CD8-positive, alpha-beta T cell (primary cell): ENCODE measurements at places on chromosomes 12 and 14.
A peak's percentile ranks its signal among the peaks of the same experiment; 100 is the strongest.

DNA sequence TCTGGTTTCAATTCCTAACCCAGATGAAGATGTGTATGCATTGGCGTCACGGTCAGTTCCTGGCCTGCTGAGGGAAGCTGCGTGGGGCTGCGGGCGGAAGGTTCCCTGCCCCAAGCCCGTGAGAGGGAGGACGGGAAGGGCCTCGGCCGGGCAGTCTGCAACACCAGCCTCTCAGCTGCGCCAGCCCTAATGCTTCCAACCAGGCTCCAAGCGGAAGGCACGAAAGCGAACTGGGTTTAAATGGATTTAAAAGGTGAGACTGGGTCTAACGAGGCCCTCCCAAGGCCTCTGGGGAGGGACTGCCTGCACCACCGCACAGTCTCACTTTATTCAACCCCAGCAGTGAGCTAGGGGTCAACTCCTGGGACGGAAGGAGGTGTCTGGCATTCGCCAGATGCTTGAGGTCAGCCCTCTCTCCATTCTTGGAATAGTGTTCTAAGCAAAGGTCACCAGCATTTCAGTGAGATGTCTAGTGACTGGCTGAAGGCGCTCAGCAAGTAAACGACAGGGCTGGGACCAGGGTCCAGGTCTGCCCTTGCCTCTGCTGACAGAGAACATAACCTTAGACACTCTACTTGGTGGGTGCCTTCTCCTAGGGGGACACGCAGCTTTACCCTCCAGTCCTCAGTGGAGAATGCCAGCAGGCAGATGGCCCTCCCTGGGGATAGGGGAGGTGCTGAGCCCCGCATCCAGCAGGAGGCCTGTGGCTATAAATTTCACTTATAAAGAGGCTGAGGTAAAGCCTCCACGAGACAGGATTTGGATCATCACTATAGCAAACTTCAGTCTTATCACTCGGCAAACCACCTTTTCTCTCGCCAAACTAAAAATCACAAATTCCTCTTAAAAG lies 92.2 kb downstream of the PIWIL1 start:
- DNase-seq, result no peak

DNA sequence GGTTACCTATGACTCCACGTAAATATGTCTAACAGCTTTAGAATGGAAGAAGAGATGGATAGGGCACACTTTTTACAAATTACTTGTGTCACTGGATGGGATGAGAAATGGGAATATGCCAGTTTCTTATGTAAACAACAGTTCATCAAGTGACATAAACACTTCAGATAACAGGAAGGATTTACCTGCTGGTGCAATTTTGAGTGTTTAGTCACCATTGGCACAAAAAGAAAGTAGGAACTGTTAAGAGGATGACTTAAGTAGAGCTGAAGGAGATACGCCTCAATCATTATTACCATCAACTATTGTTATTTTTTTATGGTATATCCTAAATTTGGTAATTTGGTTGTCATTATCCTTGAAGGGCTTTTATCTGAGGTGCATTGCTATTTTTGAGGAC lies 83.2 kb downstream of the RMST start:
- no peak for DNase-seq

DNA sequence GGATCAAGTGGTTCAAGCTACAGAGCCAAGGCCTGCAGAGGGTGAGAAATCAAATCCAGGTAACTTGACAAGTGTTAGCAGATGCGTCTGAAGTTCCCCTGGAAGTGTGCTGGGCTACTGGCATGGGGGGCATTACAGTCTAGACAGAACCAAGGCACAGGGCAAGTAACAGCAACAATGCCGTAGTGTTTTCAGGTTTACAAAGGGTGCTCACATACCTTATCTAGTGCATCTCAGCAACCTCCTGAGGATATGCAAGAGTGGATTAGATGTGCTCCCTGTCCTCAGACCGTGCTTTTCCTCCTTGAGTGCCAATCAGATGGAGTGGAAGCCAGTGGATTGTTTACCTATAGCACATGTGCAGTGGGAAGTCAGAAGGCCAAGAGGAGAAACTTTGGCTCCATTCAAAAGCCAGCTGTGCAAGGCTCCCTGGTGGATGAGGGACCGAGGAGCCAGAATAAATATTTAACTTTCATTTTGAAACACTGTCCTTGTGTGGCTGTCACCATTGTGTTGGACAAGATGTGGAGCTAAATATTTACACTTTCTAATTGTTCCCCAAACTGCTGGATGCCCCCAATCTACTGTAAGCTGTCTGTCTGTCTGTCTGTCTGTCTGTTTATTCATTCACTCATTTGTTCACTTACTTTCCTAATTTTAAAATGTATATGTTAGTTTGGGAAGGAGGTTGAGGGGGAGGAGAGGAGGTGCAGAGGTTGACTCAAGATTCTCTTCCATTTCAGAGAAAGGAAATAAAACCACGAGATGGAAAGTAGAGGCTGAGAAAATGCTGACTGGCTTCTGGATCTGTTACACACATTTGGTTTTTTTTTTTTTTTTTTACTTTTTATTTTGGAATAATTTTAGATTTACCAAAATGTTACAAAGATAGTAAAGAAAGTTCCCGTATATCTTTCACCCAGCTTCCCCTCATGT lies 184.0 kb upstream of the PARP11 start:
- DNase-seq, result no peak

- DNase-seq, result no peak
Measured at GRCh38 chr12:32568228-32568627, 110.9 kb upstream of the DNM1L start.

- no peak for DNase-seq
Measured at GRCh38 chr12:116783525-116784237, 45.6 kb downstream of the RNFT2 start.

DNA sequence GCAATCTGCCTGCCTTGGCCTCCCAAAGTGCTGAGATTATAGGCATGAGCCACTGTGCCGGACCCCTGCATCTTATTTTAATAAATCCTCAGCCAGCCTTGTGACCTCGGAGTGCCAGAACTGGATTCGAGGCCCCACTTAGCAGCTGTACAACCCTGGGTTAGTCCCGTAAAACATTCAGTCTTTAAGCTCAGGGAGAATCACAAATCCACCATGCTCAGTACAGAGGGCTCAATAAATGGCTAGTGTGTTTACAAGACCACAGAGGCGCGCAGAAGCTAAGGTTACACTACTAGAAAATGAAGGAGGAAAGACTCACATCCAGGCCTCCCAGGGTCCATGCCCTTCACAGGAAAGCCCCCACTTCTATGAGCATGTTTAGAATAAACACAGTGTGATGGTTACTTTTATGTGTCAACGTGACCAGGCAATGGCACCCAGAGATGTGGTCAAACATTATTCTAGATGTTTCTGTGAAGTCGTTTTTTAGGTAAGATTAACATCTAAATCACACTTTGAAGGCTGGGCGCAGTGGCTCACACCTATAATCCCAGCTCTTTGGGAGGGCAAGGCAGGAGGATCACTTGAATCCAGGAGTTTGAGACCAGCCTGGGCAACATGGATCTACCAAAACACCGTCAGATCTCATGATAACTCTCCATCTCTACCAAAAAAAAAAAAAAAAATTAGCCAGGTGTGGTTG lies 55.3 kb downstream of the CLMN start:
- DNase-seq, result no peak

GRCh38 chr14:42710071-42710470 lies 1103.4 kb downstream of the LRFN5 start:
- DNase-seq, result no peak

DNA sequence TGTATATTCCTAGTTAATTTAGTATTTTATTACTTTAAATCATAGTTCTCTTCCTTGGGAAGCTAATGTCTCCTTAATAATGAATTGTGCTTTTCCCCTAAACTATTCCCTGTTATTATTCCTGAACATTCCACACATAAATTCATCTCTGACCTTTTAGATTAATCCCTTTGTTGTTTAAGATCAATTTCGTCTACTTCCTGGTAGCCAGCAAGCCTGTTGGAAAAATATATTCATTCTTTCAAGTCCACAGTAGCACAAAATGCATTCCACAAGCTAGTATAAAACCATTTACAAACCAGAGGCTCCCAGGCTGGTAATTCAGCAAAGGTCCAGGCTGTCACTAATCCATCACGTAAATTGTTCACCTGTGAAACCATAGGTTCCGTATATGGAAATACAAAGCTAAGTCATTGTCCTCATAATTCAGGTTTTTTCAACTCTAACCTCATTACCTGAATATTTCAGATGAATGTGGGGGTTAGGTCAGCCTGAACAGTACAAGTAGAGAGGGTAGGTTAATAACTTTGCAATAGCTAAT lies 232.7 kb downstream of the SEC23A start:
- DNase-seq, result no peak

DNA sequence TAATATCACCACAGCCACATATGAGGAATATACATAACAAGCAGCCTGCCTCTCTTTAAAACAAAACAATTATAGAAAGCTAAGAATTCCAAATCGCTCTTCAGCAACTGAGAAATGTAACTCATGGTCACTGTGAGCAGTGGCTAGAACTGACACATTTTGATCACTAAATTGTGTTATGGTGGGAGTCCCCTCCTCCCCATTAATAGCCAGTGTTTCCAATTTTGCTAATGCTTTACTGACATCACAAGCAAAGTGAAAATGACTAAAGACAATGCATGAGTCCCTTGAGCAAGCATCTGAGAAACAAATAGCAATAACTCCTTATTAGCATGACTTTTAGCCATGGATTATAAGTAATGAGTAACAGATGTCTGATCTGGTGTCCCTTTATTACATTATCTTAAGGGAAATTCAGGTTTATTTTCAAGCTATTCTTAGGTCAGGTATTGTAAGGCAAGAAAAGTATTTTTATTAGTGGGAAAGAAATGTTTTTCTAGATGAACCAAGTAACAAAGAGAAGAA lies 148.3 kb downstream of the KCNH5 start:
- DNase-seq, result no peak

- no peak for DNase-seq
Measured at GRCh38 chr14:78297858-78298257, 127.7 kb downstream of the NRXN3 start.

DNA sequence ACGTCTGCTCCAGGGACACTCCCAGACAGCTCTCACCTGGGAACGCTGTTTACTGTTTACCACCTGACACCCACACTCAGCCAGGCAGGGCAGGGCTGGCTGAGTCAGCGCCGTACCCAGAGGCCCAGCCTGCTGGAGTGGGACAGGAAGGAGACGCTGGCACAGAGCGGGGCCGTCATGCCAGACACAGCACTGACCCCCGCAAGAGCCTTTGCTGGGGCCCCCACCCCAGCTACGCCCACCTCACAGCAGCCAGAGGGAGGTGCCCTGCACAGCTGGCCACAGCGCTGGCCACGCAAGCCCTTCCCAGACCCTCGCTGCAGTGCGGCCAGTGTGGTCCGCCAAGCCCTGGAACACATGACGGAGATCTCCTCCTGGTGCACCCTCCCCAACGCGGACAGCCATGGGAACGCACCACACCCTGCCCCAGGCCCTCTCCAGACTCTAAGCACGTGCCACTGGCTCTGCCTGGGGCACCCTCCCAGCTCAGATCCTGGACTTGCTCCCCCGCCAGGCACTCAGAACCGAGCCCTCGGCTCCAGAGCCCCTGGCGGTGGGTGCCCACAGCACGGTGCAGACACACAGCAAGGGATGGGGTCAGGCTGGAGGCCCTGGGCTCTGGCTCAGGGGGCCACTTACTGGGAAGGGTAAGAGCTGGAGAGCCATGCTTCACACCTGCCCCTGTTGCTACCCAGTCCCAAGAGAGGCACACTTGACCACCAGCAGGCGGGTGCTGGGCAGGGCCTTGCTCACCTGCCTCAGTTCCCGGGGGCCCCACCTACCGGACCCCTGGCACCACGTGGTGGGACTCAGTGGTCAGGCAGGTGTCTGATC lies 5.7 kb downstream of the AHNAK2 start:
- DNase-seq, result no peak

GRCh38 chr14:99729991-99730875 lies 46.1 kb downstream of the CYP46A1 start:
- peak; percentile 66 for DNase-seq

DNA sequence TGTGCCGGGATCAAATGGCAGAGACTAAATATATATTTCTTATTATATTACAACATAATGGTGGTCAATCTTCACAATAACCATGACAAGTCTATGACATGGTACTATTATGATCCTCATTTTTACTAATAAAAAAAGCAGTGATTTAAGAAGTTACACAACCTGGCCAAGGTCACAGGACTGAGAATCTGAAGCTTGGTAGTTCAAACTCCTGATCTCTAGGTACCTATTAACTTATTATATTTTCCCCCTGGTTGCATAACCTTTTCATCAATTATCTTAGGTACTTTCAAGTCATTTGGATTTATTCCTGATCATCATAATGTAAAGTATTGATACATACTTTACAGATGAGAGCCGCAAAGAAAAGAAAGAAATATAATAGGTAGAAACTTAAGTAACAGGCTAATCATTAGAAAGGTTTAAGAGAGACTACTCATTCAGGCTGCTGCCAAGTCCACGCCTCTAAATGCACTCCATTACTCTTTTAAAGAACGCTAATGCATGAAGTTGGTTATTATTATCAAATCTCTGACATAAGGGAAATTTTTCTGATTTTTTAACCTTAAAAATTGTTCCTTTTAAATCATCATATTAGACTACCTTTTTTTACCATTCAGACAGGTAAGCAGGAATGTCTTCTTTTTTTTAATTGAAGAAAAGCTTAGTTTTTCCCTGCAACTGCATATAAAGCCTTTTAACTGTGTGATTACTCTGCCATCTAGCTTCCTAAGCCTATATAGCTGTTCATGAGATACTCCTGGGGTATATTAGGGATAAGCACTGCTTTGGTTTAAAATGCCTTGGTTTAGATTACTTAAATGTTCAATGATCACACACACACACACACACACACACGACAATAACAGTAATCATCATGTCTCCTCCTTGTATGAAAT lies 35.6 kb downstream of the RPS29 start:
- DNase-seq, result no peak

DNA sequence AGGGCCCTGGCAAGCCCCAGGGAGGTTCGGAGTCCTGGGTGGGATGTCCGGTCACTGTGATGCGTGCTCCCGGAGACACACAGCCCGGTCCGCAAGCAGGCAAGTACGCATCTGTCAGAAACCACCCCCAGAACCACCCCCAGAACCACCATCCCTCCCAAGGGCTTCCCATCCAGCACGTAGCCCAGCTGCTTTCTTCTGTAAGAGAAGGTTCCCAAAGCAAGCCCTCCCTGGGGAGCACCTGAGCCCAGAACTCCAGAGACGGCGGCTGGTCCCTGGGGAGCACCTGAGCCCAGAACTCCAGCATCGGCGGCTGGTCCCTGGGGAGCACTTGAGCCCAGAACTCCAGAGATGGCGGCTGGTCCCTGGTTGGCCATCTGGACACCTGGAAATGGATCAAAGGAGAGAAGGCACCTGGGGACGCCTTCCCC lies 2.6 kb upstream of the FBRSL1 start:
- no peak for DNase-seq

GRCh38 chr14:101889898-101890297 lies 74.5 kb upstream of the DYNC1H1 start:
- DNase-seq, result peak; percentile 24

GRCh38 chr12:97943359-97943758 lies 480.8 kb downstream of the RMST start:
- DNase-seq, result no peak
